ENCODE measurements at places on chromosomes 2 and 18.

- DNase-seq: no peak
Observed at GRCh38 chr2:3849213-3849612, 145.8 kb downstream of the DCDC2C start.

DNA sequence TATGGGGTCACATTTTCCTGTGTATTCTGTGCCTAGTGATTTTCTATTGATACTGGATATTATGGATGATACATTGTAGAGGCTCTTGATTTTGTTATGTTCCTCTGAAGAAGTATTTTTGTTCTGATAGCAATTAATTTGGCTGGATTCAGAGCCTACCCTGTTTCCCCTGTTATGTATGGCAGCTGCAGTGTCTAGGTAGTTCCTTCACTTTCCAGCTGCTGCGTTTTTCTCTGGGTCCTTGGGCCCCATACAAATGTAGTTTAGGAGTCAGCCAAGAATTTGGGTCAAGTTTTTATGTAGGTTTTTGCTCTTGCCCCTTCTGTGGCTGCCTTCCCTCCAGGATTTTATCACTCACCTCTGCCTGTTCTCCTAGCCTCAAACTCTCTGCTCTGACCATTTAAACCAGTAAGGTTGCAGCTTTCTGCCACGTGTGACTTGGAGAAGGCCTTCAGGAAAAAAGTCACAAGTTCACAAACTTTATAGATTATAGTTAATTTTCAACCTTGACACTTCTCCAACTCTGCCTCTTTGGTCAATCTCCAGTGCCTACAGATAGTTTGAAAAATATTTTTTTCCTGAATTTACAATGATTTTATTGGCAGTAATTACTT is 47.0 kb downstream of the APLF start:
- DNase-seq: no peak

DNA sequence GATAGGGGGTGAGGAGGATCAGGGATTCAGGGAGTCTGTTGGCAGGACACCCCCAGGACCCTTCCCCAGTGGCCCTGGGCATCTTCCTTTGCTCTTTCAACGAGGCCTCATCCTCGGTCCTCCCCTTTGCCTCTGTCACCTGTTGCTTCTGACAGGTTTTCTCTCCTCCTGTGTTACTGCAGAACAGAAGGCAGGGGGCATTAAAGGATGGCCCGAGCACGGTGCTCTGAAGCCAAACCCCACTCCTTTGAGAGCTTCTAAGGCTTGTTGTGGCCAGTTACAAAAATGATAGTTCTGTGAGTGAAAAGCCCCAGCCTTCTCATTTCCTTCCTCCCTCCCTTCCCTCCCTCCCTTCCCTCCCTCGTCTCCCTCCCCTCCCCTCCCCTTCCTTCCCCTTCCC is 82.5 kb downstream of the THNSL2 start:
- DNase-seq: no peak

DNA sequence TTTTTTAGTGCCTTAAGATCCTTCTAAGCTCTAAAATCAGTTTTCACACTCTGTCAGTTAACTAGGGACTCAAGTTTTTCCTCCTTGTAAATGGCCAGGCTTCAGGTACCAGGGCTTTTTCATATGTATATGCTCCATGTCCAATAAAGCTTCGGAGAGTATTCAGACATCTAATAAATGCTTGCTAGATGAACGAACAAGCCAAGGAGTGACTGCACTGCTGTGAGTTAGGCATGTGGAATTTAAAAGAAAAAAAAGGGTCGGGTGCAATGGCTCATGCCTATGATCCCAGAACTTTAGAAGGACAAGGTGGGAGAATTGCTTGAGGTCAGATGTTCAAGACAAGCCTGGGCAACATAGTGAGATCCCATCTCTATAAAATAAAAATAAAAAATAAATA is 81.9 kb downstream of the CDH2 start:
- peak; percentile 64 for DNase-seq

DNA sequence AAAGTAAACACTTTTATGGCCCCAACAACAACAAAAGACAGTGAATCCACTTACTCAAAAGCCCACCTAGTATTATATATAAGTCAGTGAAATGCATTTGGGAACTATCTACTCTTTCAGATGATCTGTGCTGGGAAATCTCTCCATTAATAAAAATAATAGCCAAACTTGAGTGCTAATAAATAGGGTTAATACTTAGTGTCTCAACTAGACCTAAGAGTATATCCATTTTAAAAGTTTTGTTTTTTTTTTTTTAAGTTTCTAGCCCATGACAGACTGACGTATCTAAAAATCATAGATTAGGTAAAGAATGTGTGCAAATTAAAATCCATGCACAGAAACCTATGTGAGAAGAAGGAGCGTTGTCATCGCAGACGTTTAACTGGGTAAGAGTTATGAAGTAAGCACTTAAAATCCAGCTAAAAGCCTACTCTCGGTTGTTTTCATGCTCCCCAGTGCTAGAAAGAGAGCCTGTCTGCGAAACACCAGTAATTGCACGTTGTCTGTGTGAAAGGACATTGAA is 83.4 kb upstream of the PELI1 start:
- DNase-seq: no peak

Data from iris pigment epithelial cell (primary cell).